Fibroblast of skin of left quadriceps (primary cell): ENCODE measurements at places on chromosomes 13 and 19.

DNA sequence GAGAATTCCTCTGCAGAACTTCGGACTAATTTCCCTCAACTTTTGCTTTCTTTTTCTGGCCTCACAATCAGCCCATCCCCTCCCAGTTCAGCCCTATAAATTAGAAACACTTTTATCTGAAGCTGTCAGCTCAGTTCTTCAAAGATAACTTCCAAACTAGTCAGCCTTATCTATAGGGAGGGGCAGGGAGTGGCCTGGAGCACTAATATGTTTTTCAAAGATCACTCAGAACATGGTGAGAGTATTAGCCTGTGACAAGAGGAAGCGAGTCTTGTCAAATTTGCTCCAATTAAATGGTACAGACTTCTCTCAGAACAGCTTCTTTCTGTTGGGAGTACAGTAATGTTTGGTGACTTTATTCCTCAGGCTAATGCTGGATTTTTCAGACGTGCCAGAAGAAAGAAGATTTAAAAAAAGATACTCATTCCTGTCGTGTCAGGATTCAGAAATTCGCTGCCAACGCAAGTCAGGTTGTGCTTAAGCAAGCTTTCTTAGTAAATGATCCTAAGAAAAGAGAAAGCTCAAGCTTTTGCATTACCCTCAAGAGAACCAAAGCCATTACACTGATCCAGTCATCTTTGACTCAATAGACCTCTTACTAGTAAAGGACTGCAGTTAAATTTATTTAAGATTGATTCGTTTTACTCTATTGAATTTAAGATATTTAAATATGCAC lies 1033.6 kb downstream of the SLITRK5 start:
- no peak for DNase-seq

- peak; percentile 42 for DNase-seq
Observed at GRCh38 chr19:507286-508203, at the start of gene TPGS1. TPGS1 (plus strand) TSS chr19:507497; CDS start chr19:507507, 10 bp downstream.

DNA sequence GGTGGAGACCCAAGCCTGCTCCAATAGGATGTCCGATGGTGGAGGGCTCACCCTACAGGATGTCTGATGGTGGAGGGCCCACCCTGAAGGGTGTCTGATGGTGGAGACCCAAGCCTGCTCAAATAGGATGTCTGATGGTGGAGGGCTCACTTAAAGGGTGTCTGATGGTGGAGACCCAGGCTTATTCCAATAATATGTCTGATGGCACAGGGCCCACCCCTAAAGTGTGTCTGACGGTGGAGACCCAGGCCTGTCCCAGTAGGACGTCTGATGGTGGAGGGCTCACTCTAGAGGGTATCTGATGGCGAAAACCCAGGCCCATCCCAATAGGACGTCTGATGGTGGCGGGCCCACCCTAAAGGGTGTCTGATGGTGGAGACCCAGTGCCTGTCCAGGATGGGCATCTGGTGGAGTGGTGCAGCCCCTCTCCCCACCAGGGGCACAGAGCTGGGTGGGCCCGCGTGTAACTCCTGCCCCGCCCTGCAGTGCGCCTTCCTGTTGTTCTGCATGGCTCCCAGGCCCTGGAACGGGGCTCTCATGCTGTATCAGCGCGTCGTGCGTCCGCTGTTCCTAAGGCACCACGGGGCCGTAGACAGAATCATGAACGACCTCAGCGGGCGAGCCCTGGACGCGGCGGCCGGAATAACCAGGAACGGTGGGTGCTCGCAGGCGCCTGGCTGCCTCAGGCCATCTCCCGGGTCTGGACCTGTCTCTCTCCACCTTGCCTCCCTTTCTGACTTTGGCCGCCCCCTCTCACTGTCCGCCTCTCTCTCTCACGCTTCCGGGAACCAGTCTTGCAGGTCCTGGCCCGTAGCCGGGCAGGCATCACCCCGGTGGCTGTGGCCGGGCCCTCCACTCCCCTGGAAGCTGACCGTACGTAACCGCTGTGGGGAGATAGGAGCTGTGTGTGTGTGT lies 5.1 kb downstream of the REEP6 start:
- DNase-seq: no peak

- DNase-seq: no peak
Observed at GRCh38 chr19:33177417-33177979, 16.6 kb upstream of the LRP3 start.

- peak; percentile 67 for DNase-seq
Observed at GRCh38 chr13:76715621-76716020, 170.6 kb downstream of the KCTD12 start.

DNA sequence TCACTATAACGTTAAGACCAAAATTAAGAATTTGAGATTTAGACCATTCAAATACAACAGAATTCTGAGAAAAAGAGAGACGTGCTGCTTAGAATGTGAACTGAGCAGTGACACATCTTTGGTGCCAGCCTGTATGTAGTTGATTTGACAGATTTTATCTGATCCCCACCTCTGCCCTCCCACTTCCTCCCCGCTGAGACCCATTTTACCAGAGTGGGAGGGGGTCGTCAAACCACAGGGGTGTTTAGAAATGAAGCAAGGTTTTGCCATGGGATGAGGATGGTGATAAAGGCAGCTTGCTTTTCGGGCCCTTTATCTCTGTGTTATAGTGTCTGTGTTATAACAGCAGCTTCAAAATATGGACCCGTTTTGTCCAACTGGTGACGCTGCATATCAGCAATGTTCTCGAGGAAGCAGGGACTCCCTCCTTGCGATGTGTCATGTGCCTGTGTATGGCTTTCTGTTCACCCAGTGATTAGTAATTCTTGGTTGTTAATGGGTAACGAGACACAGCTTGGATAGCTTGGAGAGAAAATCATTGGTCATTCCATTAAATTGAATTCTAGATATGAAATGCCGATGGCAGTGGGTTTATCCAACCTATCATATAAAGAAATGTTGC lies 125.0 kb downstream of the HS6ST3 start:
- no peak for DNase-seq

DNA sequence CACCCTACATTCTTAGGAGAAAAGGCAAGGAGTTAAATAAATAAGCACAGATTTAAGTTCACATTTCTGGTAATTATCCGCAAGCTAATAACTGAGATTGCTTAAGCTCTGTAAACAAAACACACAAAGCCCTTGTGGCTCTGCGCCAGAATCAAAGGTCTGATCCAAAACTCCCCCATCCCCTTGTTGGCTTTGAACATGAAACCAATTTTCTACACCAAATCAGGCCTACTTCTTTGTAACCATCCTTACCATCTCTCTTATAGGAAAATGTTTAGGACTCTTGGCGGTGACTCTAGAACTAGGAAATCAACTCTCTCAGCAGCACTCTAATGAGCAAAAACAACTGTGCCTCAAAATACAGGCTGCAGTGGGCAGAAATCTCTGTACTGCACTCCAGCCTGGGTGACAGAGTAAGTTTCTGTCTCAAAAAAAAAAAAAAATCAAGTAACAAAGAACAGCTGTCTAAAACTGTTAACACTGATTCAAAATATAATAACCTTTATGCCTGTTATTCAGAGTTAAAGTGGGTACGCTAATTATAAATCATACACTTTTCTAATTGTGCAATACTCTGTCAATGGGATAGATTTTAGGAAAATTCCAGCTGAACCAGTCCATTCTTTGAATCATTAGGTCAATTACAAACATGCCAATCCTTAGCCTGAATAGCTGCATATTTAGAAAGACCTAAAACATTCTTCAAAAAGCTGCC lies 25.8 kb downstream of the ABCC4 start:
- peak; percentile 70 for DNase-seq

GRCh38 chr19:12126707-12127106 lies 13.4 kb downstream of the ZNF20 start:
- no peak for DNase-seq

- no peak for DNase-seq
Observed at GRCh38 chr19:54947381-54947780, at the start of gene NLRP7. NLRP7 (minus strand) TSS chr19:54947530.

- DNase-seq: peak; percentile 47
Observed at GRCh38 chr13:64553411-64554129, 2676.6 kb downstream of the PCDH9 start.

DNA sequence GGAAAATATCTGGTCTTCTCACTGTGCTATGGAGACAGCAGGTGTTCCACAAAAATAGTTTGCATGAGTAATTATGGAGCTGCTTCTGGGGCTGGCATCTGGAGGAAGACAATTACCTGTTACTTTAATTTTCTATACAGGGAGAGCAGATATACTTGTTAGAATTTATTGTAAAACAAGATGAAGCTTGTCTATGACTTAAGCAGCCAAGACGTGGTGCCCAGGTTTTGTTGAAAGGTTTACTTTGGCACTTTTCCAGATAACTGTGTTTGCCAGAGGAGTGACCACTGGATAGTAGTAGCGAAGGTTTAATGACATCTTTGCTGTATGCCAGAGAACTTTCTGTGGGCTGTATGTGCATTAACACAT lies 134.5 kb upstream of the KL start:
- no peak for DNase-seq

DNA sequence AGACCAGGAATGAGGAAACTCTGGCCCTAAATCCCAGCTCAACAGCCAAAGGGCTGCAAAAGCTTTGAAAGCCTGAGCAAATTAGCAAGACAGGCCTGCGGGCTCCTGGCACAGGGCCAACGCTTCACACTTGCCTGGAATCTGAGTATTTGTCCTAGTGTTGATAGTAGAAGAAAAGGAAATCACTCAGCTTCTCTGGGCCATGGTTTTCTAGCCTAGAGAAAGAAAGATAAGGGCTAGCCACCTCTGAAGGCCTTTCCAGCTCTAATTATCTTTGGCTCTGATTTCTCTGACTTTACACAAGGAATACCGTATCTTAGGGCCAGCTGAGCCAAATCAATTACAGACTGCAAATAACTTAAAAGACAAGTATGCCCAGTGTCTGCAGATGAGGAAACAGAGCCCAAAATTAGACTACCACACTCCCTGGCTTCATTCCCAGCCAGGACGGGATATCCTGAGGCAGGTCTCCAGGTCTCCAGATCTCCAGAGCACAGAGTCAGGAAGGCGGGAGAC lies 69.6 kb downstream of the STK24 start:
- no peak for DNase-seq

GRCh38 chr19:2922987-2923386 lies 21.8 kb downstream of the ZNF77 start:
- DNase-seq: no peak

- DNase-seq: no peak
Observed at GRCh38 chr19:29201855-29202254, 11.1 kb downstream of the UQCRFS1 start.

- DNase-seq: peak; percentile 68
Observed at GRCh38 chr19:49502866-49503581, 6.8 kb downstream of the RPS11 start.

DNA sequence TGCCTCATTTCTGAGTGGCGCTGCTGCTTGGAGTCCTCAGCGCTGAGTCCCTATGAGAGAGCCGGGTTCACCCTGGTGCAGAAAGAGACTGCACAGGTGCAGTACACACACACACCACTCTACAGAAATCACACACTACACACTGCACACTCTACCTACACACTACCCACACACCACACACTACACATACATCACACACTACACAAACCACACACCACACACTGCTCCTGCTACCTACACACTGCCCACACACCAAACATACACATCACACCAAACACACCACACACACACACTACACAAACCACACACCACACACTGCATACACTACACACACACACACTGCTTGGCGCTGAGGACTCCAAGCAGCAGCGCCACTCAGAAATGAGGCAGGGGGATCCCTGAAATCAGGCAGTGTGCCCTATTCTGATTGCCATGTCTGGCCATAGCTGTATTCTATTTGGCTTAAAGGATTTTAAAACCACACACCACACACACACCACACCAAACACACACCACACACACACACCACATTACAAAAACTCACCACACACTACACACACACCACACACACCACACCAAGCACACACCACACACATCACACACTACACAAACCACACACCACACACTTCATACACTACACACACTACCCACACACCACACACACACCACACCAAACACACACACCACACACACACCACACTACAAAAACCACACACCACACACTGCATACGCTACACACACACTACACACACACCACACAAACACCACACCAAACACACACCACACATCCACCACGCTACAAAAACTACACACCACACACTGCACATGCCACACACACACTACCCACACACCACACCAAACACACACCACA lies 4.9 kb downstream of the MAG start:
- DNase-seq: no peak

DNA sequence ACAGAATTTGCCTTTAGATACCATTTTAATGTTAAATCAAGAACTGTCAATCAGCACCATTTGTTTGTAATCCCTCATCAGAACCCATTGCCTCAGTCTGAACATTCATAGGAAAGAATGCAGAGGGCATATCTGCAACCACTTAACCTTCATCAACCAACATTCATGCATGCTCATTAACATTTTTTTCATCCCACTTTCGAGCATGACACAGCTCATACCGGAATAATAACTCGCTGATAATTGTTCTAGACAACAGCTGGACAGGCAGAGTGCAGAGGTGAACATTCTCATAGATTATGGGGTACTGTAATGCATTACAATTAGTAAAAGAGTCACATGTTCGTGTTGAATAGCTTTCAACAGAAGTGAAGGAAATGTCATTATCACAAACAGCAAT lies 216.8 kb downstream of the DIAPH3 start:
- DNase-seq: peak; percentile 64

DNA sequence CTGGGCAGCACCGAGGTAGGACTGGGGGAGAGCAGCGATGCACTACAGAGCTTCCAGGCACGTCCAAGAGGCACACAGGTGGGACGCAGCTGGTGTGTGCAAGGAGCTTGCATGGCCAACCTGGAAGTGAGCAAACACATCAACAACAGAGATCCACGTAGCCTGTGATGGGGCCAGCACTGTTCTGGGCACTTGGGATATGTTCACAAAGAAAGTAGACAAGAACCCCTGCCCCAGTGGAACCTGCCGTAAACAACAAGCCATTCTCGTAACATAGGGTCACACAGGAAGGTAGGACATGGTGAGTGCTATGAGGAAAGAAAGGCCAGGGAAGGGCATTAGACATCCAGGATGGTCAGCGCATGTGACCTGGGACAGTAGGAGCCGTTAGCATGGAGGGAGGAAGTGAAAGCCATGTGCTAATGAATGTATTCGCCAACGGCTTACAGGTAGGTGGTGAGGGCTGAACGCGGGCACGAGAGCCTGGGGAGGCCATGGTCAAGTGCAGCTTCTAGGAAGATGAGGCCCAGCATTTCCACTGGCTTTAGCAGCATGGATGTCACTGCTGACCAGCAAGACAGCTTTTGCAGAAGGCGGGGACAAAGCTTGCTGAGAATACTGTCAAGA lies 105.5 kb downstream of the TEX26 start:
- no peak for DNase-seq

DNA sequence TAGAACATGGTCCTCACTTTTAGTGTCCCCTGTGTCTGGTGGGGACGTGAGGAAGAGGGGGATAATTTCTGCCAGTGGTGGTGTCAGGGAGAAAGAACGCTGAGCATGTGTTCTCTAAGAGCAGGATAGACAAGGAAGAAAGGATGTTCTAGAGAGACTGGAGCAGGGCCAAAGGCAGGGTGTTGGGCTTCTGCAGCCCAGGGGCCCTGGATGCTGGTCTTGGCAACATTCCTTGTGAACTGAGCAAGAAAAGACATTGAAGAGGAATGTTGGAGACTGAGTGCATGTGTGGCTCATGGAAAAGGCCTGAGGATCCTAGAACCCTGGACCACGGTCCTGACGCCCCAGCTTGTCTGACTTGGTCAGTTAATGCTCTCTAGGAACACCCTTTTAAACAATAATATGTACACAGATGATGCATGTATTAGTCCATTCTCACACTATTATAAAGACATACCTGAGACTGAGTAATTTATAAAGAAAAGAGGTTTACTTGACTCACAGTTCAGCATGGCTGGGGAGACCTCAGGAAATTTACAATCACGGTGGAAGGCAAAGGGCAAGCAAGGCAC lies 33.6 kb upstream of the SLC10A2 start:
- no peak for DNase-seq
